Suppressor macrophage treated with lipopolysaccharide for 4 hours (primary cell): ENCODE measurements at places on chromosomes 4 and X.

GRCh38 chr4:38983787-38984598, 48.2 kb downstream of the TMEM156 start:
- no peak for DNase-seq

GRCh38 chr4:169745291-169745690, 12.5 kb downstream of the HPF1 start:
- DNase-seq: peak; percentile 7

- no peak for DNase-seq
Measured at GRCh38 chr4:37684154-37684553, 2.0 kb downstream of the RELL1 start.

DNA sequence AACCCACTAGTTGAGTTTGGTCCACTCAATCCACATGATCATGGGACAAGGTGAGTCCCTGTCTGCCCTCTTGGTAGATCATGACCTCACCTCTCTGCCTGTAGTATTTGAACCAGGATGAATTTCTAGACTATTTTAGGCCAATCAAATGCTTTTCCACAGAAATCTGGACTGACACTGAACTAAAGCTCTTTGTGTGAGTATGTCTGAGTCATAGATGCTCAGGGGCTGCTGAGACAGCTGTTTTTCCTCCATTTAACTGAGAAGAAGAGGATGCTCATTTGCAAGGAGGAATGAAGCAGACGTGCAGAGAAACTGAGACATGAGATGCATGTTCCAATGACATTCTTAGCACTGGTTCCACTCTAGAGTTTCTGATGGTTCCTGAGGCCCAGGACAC, 77.3 kb upstream of the TMEM47 start:
- DNase-seq: no peak

DNA sequence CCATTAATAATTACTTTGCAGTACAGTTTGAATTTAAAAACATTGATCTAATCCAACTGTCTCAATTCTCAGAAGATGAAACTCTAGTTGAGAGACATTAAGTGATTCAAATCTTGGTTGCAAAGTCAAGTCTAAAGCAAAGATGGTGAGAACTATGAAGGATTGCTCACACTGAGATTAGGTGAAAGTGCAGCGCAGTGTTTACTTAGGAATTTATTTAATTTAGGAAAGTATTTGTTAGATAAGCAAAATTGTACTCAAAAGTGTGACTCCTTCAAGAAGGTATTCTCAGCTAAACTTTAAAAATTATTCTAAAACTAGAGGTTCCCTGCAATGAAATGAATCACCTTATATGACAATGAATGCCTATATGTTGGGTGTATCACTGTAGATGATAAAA, 454.9 kb downstream of the PDGFC start:
- no peak for DNase-seq

DNA sequence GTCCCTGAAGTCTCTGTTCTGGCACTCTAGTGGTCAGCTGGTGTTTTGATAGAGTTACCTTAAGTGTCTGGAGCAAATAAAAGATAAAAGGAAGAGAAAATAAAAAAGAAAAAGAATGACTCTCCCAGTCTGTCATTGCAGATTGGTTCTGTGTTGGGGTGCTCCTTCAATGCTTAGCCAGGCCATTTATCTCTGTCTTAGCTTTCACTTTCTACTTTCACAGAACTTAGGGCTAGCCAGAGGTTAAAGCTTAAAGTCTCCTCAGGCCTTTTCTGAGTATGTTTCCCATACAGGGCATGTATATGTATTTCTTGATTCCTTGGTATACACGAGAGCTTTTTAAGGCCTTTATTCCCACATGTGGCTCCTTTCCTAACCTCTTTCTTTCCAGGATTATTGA, 83.1 kb upstream of the TEX13D start:
- no peak for DNase-seq

GRCh38 chr4:165724786-165725185, 148.3 kb upstream of the TLL1 start:
- DNase-seq: no peak
